Astrocyte (in vitro differentiated cells and primary cell): ENCODE measurements at places on chromosomes 1 and 21. TPM values are rescaled to one million over a fixed set of nuclear protein-coding genes. Genes with fewer than 3 reads are reported as not detected.

- no peaks in the 10 kb centered on the region for H3K4me1 ChIP-seq
- no peak overlapping the region for H3K4me3 ChIP-seq
- peaks cover 11% of the 10 kb centered on the region for H3K27me3 ChIP-seq
- no peak overlapping the region for H3K27ac ChIP-seq
Measured at GRCh38 chr1:223319905-223320580, 43.9 kb downstream of the SUSD4 start.

DNA sequence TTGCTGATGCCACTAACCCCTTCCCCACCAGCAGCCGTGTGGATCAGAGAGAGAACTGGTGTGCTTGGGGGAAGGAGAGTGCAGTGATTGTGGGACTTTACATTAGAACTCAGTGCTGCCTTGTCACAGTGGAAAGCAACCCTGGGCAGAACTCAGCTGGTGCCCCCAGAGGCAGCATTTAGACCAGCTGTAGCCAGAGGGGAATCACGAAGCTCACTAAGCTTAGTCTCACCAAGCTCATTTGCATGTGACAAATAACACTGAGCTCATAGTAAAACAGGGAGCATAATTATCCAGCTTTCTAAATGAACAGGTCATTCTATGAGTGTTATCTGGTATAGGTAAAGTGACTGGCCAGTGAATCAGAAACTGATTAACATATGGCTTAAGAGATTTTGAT lies 9.8 kb upstream of the SMAP2 start:
- no peaks in the 10 kb centered on the region for H3K27me3 ChIP-seq
- no peak overlapping the region for H3K4me3 ChIP-seq
- DNase-seq: no peak
- H3K4me1 ChIP-seq: no peaks in the 10 kb centered on the region
- H3K27ac ChIP-seq: no peak overlapping the region

GRCh38 chr1:157403203-157403602 lies 149.1 kb downstream of the FCRL5 start:
- peaks cover 3% of the 10 kb centered on the region for H3K27me3 ChIP-seq
- no peak overlapping the region for H3K4me3 ChIP-seq
- no peak overlapping the region for H3K27ac ChIP-seq

DNA sequence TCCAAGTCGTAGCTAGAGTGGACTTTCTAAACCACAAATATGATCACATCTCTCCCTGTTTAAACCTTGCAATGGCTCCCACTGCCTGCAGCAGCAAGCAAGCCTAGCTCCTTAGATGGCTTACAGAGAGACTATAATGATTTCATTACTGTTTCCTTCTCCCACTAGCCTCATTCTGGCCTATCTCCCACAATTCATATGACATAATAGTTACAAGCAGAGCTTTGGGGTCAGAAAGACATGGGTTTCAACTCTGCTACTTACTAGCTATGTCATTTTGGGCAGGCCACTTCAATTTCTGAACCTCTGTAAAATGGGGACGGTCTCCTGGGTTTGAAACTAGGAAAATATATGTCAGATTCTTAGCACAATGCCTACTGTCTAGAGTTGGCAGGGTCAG lies 143.3 kb downstream of the TRABD2B start:
- no peak overlapping the region for H3K27ac ChIP-seq
- no peaks in the 10 kb centered on the region for H3K27me3 ChIP-seq
- DNase-seq: no peak

- H3K4me1 ChIP-seq: peaks cover 13% of the 10 kb centered on the region
- DNase-seq: no peak
- no peak overlapping the region for H3K4me3 ChIP-seq
Measured at GRCh38 chr21:45082736-45083135, 8.4 kb downstream of the ADARB1 start.

DNA sequence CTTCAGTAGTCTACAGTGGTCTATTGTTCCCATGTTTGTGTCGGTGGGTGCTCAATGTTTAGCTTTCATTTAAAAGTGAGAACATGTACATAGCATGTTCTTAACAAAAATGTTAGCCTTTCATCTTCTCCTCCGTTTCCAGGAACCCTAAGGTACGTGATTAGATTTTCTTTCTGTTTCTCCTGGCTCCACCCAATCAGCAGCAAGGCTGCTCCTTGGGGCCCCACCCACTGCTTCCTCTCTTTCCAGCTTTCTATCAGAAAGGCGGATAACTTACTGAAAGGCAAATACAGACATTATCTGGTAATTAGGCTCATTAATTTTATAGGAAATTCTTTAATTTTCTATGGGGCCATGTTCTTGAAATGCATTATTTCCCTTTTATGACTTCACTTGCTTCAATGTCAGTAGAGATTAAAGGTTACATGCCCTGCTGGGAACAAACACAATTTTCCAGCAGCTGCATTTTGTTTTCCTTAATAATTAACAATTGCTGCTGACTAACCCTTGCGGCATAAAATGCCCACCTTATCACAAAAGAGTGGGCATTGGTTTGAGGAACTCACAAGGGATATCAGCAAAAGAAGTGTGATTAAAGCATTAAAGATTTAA lies 324.9 kb upstream of the SNX7 start:
- peaks cover 4% of the 10 kb centered on the region for H3K4me1 ChIP-seq
- H3K27ac ChIP-seq: no peak overlapping the region
- H3K27me3 ChIP-seq: no peaks in the 10 kb centered on the region
- H3K4me3 ChIP-seq: no peak overlapping the region

- no peak for DNase-seq
- peaks cover 24% of the 10 kb centered on the region for H3K4me1 ChIP-seq
- no peak overlapping the region for H3K4me3 ChIP-seq
- H3K27ac ChIP-seq: no peak overlapping the region
- H3K27me3 ChIP-seq: no peaks in the 10 kb centered on the region
Measured at GRCh38 chr1:54332781-54333585, 73.2 kb downstream of the SSBP3 start.

GRCh38 chr1:43925846-43926245 lies 7.8 kb upstream of the ARTN start:
- H3K4me3 ChIP-seq: no peak overlapping the region
- peaks cover 17% of the 10 kb centered on the region for H3K4me1 ChIP-seq
- H3K27ac ChIP-seq: no peak overlapping the region
- H3K36me3 ChIP-seq: peaks cover 4% of the 10 kb centered on the region
- H3K27me3 ChIP-seq: no peaks in the 10 kb centered on the region
- DNase-seq: peak; percentile 28

GRCh38 chr1:210233495-210234328 lies 1.1 kb downstream of the SERTAD4 start:
- H3K27me3 ChIP-seq: no peaks in the 10 kb centered on the region
- H3K27ac ChIP-seq: peak overlapping the region; percentile 50
- H3K4me3 ChIP-seq: peak overlapping the region; percentile 70
- H3K36me3 ChIP-seq: no peaks in the 10 kb centered on the region

Gene FYB2
- 0.14 and 0.26 TPM in 2 replicates for total RNA-seq

Gene ADAMTS4
- 2.7 and 5.1 TPM in 2 replicates for total RNA-seq
